Esophagus muscularis mucosa (tissue), 4 donors: ENCODE measurements at places on chromosomes 5 and 9. TPM values are rescaled to one million over a fixed set of nuclear protein-coding genes. Genes with fewer than 3 reads are reported as not detected.

- H3K4me1 ChIP-seq = no peaks in the 10 kb centered on the region
- H3K36me3 ChIP-seq = no peaks in the 10 kb centered on the region
- no peaks in the 10 kb centered on the region for H3K27me3 ChIP-seq
- no peak overlapping the region for H3K4me3 ChIP-seq
- no peak overlapping the region for H3K27ac ChIP-seq
- no peak for DNase-seq
Measured at GRCh38 chr5:103667068-103667467, 104.5 kb upstream of the NUDT12 start.

GRCh38 chr5:119031011-119031886, 39.6 kb upstream of the DMXL1 start:
- no peak for DNase-seq
- no peak overlapping the region for H3K4me3 ChIP-seq
- no peak overlapping the region for H3K27ac ChIP-seq
- H3K36me3 ChIP-seq = no peaks in the 10 kb centered on the region
- H3K27me3 ChIP-seq = no peaks in the 10 kb centered on the region

- no peaks in the 10 kb centered on the region for H3K4me1 ChIP-seq
- H3K27me3 ChIP-seq = no peaks in the 10 kb centered on the region
- no peaks in the 10 kb centered on the region for H3K36me3 ChIP-seq
- no peak overlapping the region for H3K4me3 ChIP-seq
- no peak for DNase-seq
Measured at GRCh38 chr5:38323645-38324295, 65.4 kb downstream of the EGFLAM start.

- H3K4me1 ChIP-seq = no peaks in the 10 kb centered on the region
- H3K27ac ChIP-seq = no peak overlapping the region
- peak; percentile 8 for DNase-seq
- no peaks in the 10 kb centered on the region for H3K27me3 ChIP-seq
- no peaks in the 10 kb centered on the region for H3K36me3 ChIP-seq
- H3K4me3 ChIP-seq = no peak overlapping the region
Measured at GRCh38 chr5:10921160-10921559, 160.1 kb upstream of the DAP start.

DNA sequence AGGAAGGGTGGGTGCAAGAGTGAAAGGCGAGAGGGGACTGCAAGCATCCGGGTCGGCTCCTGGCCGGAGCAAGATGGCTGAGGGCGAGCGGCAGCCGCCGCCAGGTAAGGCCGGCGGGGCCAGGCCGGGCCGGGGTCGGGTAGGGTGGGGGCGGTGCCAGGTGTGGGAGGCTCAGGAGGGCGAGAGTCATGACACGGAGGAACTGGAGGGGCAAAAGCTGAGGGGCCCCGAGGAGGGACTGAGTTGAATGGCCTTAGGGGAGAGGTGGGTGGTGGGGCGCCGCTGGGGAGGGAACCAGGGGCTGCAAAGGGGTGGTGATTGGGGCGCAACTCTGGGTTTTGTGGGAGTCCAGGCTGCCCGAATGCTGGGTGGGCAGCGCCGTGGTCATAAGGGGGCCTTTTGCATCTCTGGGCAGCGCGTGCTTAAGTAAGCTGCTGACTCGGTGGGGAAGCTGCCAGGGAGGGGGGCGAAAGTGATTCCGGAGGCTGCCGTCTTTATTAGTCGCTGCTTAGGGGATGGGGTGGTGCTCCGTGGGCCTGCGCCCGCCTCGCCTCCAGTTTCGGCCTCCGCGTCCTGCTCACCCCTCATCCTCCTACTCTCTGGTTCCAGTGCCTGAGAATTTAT, 425 bp downstream of the PTPA start:
- H3K4me1 ChIP-seq = peaks cover 69% of the 10 kb centered on the region
- H3K27ac ChIP-seq = peak overlapping the region; percentile 94
- no peaks in the 10 kb centered on the region for H3K27me3 ChIP-seq
- H3K4me3 ChIP-seq = peak overlapping the region; percentile 81

DNA sequence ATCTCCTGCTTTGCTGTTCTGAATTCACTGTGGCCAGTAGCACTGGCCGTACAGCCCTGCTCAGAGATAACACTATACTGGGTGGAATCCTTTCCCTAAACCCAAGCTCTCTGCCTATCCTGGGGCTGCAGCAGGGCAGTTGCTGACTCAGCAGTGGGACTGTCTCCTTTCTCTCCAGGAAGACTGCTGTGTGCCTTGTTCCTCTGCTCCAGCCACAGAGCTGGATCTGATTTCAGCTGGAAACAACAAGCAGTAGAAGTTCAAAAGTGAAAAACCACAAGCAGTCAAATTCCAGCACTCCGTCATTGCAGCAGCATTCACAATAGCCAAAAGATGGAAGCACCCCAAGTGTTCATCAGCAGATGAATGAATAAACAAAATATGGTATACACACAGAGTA, 105.0 kb downstream of the FBXL7 start:
- no peak for DNase-seq
- peaks cover 3% of the 10 kb centered on the region for H3K36me3 ChIP-seq
- no peaks in the 10 kb centered on the region for H3K27me3 ChIP-seq
- H3K4me1 ChIP-seq = peaks cover 3% of the 10 kb centered on the region

DNA sequence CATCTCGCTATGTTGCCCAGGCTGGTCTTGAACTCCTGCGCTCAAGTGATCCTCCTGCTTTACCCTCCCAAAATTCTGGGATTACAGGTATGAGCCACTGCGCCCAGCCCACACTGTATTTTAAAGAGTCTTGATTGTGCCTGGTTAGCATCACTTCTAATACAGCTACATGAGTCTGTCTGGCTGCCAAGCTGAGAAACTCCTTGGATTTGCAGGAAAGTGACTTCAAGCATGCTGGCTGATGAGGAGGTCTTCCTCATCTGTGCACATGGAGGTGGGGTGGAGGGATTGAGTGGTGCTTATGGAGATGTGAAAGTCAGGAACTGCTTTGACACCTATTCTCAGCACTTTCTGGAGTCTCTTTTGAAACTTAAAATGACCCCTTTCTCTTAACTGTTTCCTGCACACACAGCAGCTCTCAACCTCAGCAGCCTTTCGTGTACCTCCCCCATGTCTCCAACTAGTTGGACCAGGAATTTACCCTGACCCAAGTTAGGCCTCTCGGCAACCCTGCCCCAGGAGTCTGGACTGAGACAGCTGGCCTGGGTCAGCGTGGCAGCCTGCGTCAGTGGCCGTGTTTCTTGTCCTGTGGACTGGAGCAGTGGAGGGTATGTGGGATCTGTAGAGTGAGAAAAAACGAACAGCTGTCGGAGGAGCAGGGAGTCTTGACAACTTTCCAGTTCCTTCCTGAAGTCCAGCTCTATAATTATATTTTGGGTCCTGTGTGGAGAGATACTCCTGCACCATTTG, 72.5 kb downstream of the ACER2 start:
- H3K27me3 ChIP-seq = no peaks in the 10 kb centered on the region
- no peaks in the 10 kb centered on the region for H3K4me1 ChIP-seq
- no peaks in the 10 kb centered on the region for H3K36me3 ChIP-seq
- no peak overlapping the region for H3K27ac ChIP-seq
- no peak overlapping the region for H3K4me3 ChIP-seq

- no peak for DNase-seq
- no peaks in the 10 kb centered on the region for H3K27me3 ChIP-seq
- no peaks in the 10 kb centered on the region for H3K36me3 ChIP-seq
- no peak overlapping the region for H3K4me3 ChIP-seq
- H3K27ac ChIP-seq = no peak overlapping the region
Measured at GRCh38 chr5:16953729-16954128, 17.6 kb upstream of the MYO10 start.

DNA sequence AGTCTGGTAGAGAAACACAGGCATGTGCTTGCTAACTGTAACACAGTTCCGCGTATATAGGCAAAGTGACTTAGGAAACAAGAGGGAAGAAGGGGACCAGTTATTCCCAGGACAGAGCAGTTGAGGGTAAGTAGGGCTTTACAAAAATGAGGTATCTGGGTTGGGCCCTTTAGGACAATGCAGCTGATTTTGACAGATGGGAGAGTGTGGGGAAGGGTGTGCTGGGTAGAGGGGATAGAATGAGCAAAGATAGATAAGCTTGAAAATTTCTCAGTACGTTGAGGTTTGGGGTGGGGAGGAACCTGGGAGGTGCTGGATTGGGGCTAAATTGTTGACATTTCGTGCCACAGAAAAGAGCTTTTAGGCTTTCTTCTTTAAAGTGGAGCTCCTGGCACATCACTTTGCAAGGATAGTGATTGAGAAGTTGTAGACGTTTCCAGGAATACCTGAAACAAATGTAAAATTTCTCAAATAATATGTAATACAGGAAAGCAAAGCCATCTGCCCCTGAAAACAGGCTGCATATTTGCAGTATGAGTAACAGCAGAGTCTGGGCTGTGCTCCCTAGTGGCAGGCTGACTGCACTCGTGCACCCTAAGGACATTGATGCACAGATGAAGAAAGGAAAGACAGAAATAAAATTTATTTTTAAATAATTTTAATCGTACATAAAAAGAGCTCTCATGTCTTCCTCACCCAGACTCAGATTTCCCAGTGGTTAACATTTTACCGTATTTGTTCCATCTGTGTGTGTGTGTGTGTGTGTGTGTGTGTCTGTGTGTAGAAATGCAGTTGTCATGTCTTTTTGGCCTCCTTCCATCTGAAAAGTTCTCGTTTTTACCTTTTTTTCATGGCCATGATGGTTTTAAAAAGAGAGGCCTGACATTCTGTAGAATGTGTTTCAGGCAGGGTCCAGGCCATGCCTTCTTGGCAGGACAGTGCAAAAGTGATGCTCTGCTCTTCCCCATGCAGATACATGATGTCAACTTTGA, 144.9 kb upstream of the DMRT1 start:
- peak overlapping the region; percentile 88 for H3K27ac ChIP-seq
- peaks cover 19% of the 10 kb centered on the region for H3K36me3 ChIP-seq
- H3K4me1 ChIP-seq = peaks cover 51% of the 10 kb centered on the region
- no peak for DNase-seq
- no peaks in the 10 kb centered on the region for H3K27me3 ChIP-seq

GRCh38 chr9:125462861-125463291, 201.2 kb downstream of the GAPVD1 start:
- no peak overlapping the region for H3K4me3 ChIP-seq
- H3K4me1 ChIP-seq = peaks cover 23% of the 10 kb centered on the region
- peaks cover 5% of the 10 kb centered on the region for H3K36me3 ChIP-seq
- no peak for DNase-seq
- no peak overlapping the region for H3K27ac ChIP-seq

DNA sequence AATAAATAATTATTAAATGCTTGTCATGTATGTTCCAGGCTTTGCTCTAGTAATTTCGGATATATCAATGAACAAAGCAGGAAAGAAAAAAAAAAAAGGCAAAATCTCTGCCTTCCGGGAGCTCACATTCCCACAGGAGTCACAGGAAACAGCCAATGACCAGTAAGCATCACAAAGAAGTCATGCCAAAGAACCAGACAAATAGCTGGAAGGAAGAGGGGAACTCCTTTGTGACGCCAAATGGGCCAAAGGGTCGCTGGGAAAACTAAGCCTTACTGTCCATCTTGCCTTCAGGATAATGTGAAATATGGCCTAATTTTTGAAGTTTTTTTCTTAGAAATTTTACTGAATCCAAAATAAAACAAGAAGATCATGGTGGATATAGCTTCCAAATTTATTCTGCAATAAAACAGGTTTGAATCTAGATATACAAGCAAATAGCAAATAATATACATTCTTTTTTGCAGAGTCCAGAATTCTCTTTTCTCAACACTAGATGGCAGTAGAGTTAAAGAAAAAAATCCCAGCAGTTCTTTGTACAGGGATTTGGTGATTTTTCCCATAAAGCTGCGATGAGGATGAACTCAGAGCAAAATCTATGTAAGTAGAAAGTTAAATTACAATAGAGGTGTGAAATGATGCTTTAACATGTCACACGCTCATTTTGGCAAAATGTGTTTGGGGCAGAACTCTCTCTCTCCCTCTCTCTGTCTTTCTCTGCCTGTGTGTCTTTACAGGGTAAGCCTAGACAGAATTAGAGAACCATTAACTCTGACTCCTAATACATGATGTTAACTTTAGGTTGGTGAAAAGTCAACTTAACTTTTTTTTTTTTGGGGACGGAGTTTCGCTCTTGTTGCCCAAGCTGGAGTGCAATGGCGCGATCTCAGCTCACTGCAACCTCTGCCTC, 60.0 kb upstream of the TUT7 start:
- no peak for DNase-seq
- H3K4me1 ChIP-seq = peaks cover 3% of the 10 kb centered on the region
- no peak overlapping the region for H3K27ac ChIP-seq
- no peaks in the 10 kb centered on the region for H3K27me3 ChIP-seq
- H3K4me3 ChIP-seq = no peak overlapping the region

DNA sequence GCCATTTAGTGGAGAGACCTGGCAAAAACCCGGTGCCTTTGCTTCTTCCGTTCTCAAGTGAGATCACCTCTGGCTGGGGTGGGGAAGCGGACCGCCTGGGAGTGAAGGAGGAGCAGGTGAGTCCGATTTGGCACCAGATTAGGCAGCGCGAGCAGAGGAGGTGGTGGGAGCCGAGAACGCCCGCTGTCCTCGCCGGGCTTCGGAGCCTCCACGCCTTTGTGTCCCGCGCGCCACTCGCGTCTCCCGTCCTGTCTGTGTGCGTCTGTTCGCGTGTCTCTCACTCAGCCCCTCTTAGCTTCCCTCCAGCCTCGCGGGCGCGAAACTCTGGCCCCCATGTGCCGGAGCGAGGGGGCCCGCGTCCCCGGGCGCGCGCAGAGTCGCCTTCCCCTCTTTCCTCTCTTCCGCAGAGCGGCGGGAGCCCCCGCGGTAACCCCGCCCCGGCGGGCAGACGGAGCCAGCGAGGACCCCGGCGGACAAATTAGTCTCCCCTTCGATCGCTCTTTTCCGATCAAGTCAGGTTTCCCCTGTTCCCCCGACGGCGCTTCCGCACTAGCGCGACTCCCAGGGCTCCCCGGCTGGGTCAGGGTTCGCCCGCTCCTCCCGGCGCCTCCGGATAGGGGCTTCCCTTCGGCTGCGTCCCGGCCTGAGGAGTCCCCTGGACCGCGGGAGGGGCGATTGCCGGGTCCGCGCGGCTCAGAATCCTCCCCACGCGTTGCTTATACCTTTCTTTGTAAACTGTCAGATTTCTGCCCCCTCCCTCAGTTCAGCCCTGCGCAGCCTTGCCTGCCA, 7.1 kb downstream of the POU4F3 start:
- H3K36me3 ChIP-seq = no peaks in the 10 kb centered on the region
- H3K27ac ChIP-seq = no peak overlapping the region
- peaks cover 30% of the 10 kb centered on the region for H3K4me1 ChIP-seq
- H3K4me3 ChIP-seq = peak overlapping the region; percentile 7
- no peak for DNase-seq
- H3K27me3 ChIP-seq = peaks cover 43% of the 10 kb centered on the region

GRCh38 chr5:135245521-135246499, 153.2 kb downstream of the MACROH2A1 start:
- no peaks in the 10 kb centered on the region for H3K36me3 ChIP-seq
- H3K4me3 ChIP-seq = no peak overlapping the region
- DNase-seq = peak; percentile 83
- no peak overlapping the region for H3K27ac ChIP-seq

Gene LCN9
- total RNA-seq = not detected

Gene GFI1B
- not detected for total RNA-seq

Gene FOXD4L3
- total RNA-seq = not detected

Gene SLC6A7
- not detected for total RNA-seq

Gene COL15A1
- total RNA-seq = 256 TPM

Gene SLC25A2
- total RNA-seq = not detected

Gene CDKN2B
- total RNA-seq = 9.9 TPM

Gene ZNF79
- 10.9 TPM for total RNA-seq

Gene TJP2
- total RNA-seq = 121 TPM

Gene CDH9
- total RNA-seq = 0.33 TPM
